ENCODE measurements at places on chromosomes 12 and 14.
A peak's percentile ranks its signal among the peaks of the same experiment; 100 is the strongest.

- peak; percentile 41 for DNase-seq
Observed at GRCh38 chr14:49218436-49219092, 367.6 kb downstream of the RPS29 start.

DNA sequence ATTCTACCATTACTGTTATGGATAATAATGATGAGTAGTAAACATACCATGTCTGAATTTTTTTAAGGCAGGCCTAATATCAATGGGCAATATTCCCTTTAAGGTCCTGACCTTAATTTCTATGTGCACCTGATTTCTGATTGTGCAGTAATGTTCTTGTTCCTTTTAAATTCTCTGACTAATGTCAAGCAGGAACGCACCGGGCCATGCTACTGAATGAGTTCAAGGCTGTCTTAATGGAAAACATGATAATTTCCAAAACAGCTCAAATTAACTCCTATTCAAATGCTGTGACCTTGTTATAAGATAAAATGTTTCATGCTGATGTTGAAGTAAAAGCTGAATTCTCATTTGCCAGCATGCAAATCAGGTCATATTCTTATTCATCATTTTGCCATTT lies 6.8 kb downstream of the TAS2R46 start:
- DNase-seq = no peak

DNA sequence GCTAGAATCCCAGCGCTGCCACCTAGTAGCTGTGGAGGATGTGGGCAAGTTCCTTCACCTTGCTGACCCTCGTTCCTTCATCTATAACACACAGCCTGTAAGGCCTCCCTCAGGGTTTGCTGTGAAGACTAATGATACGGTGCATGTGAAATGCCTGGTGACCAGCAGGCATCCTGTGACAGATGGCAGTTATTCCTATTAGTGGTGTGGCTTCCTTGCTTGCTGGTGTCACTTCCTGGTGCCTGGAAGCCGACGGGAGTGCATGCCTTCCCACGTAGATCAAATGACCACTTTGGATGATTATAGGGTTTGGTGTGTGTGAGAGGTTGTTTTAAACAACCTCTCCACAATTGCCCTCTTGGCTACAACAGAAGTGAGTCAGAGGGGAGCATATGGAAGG lies 894.9 kb downstream of the VRK1 start:
- no peak for DNase-seq

- DNase-seq = no peak
Observed at GRCh38 chr12:15322164-15323061, at the start of gene PTPRO. Gene PTPRO (plus strand): TSS chr12:15322508.

DNA sequence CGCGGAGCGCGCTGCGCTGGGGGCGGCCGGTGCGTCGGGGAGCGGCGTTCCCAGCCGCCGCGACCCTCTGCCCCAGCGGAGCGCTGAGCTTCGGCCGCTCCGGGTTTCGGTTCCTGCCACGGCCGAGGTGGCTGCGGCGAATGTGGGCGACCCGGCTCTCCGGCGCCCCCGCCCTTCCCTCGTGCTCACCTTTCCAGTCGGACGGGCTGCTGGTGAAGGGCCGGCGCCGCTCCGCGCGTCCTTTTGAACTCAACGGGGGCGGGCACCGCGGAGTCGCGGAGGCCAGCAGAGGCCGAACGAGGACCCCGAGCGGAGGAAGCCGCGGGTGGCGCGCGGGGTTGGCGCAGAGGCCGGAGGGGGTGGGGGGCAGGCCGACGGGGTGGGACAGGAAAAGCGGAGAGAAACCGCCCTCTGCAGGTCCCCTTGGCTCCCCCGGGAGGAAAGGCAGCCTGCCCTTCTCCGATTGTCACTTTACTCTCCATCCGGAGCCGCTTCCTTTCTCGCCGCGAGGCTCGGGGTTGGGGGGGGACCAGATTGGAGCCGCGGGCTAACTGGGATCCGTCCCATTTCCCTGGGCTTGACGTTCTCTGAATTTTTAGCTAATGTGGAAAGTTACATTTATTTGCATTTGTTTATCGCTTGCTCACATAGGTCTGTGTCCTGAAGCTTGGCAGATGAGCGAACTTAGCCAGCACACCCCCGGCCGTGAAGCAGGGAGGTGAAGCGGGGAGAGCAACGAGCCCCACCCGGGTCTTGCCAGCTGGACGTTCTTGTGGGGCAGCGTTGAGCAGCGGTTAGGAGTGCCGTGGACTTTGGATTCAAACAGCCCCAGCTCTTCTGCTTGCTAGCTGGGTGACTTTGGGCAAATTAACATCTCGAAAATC lies at the start of gene SMAGP:
SMAGP (minus strand) TSS at position 349 of the 884 bp plus-strand sequence. CDS start 1,137 bp downstream, outside the sequence.
- DNase-seq = peak; percentile 22

GRCh38 chr12:18749386-18749957 lies 11.6 kb downstream of the CAPZA3 start:
- DNase-seq = no peak

DNA sequence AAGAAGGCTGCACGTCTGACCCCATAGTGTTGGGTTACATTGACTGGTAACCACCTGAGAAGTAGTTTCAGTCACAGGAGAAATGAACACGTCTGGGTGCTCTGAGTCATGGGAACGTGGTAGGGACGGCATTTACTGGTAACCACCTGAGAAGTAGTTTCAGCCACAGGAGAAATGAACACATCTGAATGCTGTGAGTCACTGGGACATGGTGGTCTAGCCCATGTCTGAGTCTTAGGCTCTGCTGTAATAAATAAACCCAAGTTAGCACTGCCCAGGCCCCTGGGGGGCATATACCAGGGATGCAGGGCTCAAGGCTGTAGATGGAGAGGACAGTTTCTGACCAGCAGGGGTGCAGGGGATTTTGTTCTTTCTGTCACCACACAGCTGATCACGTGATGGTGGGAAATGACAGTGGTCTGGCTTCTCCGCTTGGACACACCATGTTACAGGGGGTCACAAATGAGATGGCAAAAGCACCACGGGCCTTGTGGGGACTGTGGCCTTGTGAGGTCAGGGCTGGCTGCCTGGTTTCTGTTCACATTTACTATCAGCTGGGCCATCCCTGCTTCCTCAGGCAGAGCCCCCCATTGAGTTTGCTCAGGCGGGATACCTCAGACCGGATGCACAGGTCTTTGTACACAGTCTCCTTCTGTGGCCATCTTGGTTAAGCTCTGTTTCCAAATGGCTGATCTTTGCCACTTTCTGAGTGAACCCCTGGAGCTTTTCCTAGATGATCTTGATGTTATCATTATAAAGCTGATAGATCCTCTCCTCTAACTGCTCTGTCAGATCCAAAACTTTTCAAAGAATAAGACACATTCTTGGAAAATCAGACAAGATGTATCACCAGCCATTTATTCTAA lies 9.8 kb upstream of the C12orf42 start:
- no peak for DNase-seq

- no peak for DNase-seq
Observed at GRCh38 chr12:120685522-120685921, 1.4 kb upstream of the MLEC start.

DNA sequence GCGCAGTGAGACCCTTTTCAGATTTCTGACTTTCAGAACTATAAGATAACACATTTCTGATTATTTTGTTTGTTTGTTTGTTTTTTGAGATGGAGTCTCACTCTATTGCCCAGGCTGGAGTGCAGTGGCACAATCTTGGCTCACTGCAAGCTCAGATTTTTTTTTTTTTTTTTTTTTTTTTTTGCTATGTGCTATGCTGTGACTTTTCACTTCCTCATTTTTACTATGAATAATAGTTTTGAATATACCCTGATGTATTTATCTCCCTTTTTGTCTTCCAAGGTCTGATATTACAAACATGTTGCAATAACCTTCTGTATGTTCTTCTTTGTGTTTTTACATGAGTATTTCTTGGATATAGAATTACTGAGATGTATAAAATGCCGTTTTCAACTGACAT lies 658.7 kb upstream of the SEL1L start:
- DNase-seq = no peak

- peak; percentile 62 for DNase-seq
Observed at GRCh38 chr14:54000341-54000811, 43.8 kb upstream of the BMP4 start.

- no peak for DNase-seq
Observed at GRCh38 chr12:97960741-97961608, 498.4 kb downstream of the RMST start.

DNA sequence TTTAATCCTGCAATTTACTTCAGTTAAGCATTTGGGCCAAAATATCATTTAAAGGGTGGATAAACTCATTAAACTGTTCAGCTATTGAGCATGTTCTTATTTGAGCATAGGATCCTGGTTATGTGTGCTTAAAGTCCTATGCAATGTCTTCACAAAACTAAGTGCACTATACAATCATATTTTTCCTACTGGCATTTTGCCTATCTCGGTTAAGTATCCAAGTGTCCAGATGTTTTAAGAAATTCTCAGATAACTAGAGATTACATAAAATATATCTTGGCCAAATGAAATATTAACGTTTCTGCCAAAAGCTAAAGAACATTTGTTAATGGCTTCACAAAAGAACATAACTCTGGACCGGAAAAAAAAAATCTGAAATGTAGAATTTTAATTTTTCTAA lies 250.8 kb upstream of the LRFN5 start:
- no peak for DNase-seq

- peak; percentile 64 for DNase-seq
Observed at GRCh38 chr12:70733385-70733784, 96.2 kb upstream of the PTPRB start.

DNA sequence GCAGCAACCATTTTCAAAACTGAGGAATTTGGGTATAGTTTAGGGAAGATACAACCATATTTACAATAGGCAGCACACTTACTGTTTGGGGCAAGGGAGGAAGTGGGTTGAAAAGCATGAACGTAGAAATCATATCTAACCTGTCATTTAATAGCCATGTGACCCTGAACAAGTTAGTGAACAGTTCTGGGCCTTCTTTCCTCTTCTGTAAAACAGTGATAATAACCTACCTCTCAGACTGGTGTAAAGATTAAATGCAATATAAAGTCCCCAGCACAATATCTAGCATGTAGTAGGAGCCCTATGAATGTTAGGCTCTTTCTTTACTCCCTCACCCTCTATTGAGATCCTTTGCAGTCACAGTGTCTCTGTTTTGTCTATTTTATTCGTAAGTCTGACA lies 33.5 kb downstream of the A2ML1 start:
- no peak for DNase-seq

- no peak for DNase-seq
Observed at GRCh38 chr14:22718091-22718490, 48.4 kb upstream of the OXA1L start.

DNA sequence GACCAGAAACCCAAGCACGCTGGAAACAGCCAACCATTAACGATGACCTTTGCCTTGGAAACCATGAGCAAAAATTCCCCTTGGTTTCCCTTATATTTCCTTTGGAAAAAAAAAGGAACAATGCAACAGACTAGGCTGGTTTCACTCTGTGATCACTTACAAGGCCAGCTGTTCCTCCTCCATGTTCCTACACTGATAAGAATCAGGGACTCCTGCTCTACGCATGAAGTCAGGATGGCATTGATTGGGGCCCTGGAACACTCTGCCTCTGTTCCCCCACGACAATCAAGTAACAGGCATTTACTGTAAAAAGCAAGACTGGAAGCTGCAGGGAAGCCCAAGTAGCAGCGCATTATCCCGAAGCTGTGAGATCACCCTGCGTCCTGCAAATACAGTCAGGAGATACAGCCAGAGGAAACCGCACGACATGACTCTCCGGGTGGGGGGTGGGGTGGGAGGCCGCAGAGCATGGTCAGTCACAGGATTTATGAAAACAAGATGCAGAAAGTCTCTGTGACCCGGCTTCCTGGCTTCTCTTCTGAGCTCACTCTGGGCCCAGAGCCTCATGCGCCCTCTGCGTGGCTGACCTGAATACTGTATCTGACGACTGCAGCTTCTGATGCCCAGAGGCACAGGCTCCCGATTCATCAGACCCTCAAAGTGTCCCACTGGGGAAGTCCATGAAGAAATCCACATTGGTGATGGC lies 31.1 kb downstream of the SSH1 start:
- DNase-seq = peak; percentile 96
